Immature natural killer cell (primary cell): ENCODE measurements at places on chromosomes 3 and 15. TPM values are rescaled to one million over a fixed set of nuclear protein-coding genes. Genes with fewer than 3 reads are reported as not detected.

The SEMA5B gene
- polyA plus RNA-seq, result not detected

The HDC gene
- polyA plus RNA-seq, result not detected

The ZBED2 gene
- polyA plus RNA-seq, result 0.50 TPM

The TNNC1 gene
- not detected for polyA plus RNA-seq

The CCDC39 gene
- polyA plus RNA-seq, result not detected

The SLC51A gene
- polyA plus RNA-seq, result 0.62 TPM

The OXTR gene
- 0.22 TPM for polyA plus RNA-seq

The CMC1 gene
- 902 TPM for polyA plus RNA-seq

The KIAA1143 gene
- 10.5 TPM for polyA plus RNA-seq

The CMTM8 gene
- polyA plus RNA-seq, result not detected

The ZNF662 gene
- polyA plus RNA-seq, result not detected

The SMAD6 gene
- polyA plus RNA-seq, result not detected

The CSK gene
- polyA plus RNA-seq, result 95.9 TPM

The CPNE9 gene
- not detected for polyA plus RNA-seq
